ENCODE measurements at places on chromosomes 16 and 17.

DNA sequence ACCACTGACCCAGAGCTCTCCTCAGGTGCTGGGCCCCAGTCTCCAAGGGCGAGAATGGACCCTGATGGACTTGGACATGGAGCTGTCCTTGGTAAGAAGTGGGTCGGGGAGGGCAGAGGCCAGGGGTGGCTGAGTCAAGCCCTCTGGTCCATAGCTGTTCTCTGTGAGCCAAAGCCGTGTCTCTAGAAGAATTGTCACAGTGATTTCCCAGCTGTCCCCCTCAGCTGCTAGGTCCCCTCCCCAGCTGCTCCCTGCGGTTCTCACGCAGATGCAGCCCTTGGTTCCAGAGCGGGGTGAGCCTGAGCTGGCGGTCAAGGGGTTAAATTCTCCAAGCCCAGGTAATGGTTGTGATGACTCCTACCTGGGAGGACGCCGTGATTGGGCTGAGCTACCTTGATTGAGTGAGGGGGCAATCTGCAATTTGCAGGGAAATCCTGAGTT is 1.3 kb upstream of the NOL3 start:
- no peak for DNase-seq

- no peak for DNase-seq
Observed at GRCh38 chr17:30393911-30394867, 15.5 kb downstream of the CPD start.

GRCh38 chr16:68445458-68445857 is 2.9 kb downstream of the SMPD3 start:
- DNase-seq, result no peak

GRCh38 chr17:65293584-65294180 is 156.5 kb downstream of the RGS9 start:
- no peak for DNase-seq

GRCh38 chr16:15690296-15690695 is 40.3 kb downstream of the NDE1 start:
- DNase-seq, result no peak

GRCh38 chr17:49935526-49936210 is 33.3 kb upstream of the DLX4 start:
- DNase-seq, result no peak

- no peak for DNase-seq
Observed at GRCh38 chr16:2476345-2476720, 1.4 kb downstream of the TBC1D24 start.

DNA sequence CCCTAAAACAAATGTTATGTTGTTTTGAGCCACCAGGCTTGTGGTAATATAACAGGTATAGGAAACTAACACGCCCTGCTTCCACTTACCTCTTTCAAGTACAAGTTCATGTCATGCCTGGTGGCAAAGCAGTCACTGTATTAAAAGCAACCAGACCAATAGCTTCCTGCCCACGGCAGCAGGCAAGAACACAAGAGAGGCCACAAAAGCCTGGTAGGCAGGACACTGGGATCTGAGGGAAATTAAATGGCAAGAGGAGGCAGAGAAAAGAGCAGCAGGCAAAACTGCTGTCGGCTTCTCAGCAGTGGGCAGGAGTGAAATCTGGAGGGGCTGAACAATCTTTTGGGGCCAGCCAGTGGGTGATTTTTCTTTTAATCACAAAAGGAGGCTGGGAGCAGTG is 2.2 kb downstream of the CYTH1 start:
- no peak for DNase-seq

DNA sequence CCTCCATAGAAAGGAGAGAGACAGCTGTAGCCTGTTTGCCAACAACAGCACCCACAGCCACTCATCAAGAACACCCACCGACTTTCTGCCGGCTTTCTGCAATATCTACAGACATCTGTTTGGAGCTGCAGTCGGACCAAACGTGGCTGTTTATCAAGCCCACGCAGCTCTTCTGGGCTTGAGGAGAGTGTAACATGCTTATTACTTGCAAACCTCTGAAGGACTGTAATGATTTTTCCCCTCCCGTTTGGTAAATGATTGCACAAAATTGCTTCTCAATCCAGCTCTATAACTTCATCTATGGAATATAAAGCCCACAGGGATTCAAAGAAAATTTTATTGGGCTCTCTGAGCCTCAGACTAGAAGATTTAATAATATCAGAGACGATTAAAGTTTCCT is 100.5 kb downstream of the VAT1L start:
- DNase-seq, result no peak

GRCh38 chr17:50837980-50838954 is 2.9 kb downstream of the WFIKKN2 start:
- DNase-seq, result no peak

- no peak for DNase-seq
Observed at GRCh38 chr17:55265311-55266021, 706 bp downstream of the HLF start.

DNA sequence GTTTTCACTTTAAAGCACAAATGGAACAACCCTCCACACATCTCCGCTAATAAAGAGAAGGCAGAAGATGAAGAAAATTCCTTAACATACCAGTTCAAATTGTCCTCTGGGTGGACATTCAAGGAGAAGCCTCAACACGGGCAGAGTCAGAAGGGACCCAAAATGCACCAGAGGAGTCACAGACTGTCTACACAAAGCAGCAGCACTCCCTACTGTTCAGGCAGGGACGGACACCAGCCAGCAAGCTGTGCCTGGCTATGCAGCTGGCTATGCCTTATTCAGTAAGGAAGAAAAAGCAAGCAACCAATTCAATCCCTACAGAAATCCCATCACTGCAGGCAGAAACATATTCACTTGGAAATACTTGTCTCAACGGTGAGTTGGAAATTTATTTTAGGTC is 8.1 kb downstream of the DNAJC7 start:
- DNase-seq, result no peak

GRCh38 chr16:49615576-49615975 is 240.3 kb downstream of the ZNF423 start:
- no peak for DNase-seq

DNA sequence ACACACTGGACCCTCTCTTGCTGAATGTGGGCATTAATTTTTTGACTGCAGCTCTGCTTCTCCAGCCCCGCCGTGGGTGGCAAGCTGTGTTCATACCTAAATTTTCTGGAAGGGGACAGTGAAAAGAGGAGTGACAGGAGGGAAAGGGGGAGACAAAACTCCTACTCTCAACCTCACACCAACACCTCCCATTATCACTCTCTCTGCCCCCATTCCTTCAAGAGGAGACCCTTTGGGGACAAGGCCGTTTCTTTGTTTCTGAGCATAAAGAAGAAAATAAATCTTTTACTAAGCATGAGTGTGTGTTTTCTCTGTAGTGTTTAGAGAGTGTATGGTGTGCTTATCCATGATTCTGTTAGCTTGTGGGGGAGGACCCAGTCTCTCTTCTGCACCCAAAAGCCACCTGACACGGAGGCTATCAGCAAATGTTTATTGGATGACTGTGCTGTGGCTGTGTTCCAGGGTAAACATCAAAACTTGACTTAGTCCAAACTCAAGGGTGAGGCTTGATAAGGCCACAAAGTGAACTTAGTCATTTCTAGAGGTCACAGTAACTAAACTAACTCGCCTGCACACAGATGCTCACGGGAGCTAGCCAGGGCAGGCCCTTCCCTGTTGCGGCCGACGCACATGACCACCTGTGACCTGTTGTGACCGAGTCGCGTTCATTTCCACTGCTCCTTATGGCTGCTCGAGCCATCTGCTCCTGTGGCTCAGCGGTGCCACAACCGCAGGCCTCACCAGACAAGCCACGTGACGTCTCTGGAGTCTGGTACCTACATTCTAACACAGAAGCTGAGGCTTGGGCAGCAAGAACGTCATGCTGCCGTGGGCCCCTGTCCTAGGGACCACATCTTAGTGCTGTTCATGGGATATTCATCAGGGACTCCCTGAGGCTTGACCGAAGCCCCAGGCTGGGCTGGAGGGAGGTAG is 9.8 kb upstream of the MED11 start:
- no peak for DNase-seq

DNA sequence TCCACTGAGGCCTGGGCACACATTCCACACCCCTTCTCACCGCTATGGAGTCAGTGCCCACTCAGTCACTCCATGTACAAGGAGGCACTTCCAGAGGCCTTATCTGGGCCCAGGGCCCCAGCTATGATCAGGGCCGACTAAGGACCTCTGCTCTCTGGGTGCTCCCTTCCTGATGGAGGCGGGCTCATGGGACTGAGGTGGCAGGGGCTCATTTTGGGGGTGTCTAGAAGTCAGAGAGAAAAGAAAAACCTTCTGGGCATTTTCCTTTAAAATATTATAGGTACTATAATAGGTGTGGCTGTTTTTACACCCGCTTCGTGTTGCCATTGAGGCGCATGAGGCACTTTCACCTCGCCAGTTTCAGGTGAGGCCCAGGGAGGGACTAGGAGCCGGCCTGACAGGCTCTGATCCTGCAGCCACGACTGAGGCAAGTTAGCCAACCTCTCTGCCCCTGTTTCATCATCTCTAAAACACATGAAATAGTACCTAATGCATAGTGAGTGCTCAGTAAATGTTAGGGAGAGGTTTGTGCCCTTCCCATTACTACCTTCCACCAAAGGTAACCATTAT is 14.4 kb downstream of the B9D1 start:
- no peak for DNase-seq

GRCh38 chr16:70421473-70422311 is 17.2 kb downstream of the ST3GAL2 start:
- no peak for DNase-seq

DNA sequence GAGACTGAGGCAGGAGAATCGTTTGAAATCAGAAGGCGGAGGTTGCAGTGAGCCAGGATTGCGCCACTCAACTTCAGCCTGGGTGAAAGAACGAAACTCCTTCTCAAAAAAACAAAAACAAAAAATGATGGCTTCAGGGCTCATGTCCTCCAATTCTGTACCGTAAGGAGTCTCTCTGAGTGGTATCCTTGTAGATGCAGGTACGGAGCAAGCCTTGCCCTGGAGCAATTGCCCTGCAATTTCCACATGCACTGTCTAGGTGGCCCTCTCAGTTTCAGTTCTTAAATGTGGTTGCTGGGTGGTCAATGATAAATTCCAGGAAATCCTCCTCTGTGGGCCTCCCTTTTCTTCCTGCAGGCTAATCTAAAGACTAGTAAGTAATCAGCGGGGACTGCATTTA is 10.6 kb downstream of the TMEM238L start:
- DNase-seq, result no peak

DNA sequence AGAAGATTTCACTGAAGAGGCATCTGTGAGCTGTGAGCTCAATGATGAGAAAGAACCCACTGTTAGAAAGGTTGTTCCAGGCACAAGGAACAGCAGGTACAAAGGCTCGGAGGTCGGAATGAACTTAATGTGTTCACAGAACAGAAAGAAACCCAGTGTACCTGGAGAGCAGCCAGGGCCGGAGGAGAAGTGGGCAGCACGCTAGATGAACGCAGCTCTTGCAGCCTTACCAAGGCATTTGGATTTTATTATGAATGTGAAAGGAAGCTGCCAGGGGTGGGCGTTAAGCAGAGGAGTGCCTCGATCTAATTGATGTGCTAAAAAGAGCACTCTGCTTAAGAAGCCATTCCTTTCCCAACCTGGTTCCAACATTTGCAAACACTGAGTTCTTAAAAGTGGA is 19.0 kb downstream of the EEF2K start:
- DNase-seq, result no peak

- DNase-seq, result peak; percentile 78
Observed at GRCh38 chr17:38867179-38867967, 2.5 kb upstream of the LASP1 start.

DNA sequence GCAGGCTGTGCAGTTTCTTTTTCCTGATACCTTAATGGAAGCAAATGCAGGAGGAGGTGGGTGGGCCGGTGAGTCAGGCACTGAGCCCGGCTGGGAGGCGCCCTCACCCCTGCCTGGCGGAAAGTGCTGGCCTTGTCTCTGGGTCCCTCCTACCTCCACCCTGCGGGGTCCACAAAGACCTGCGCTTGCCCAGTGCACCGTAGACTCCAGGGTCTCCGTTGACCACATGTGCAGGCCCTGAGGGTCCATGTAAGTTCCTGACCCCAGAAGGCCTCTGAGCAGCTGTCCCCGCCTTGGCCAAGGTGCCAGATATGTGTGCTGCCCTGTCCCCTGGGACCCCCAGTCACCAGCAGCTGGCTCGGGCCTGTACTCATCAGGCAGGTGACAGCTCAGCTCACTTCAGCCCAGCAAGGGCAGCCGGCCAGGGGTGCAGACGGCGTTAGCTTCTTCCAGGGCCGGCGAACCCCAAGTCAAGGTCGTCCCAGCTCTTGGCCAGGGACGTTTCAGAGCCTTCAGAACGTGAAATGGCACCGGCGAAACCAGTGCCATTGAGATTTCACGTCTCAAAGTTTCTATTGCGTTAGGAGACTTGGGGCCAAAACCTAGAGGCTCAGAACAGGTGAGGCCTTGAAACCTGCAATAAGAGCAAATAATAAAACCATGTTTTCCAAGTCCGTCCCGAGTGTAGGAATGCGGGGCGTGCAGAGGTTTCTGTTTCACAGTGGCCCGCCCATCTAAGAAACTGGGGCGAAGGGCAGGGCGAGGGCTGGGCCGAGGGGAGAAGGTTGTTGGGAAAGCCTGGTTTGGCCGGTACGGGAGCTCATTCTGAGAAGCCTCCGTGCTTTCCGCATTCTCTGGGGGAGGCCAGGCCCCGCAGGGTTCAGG is 12.1 kb downstream of the METRNL start:
- no peak for DNase-seq

DNA sequence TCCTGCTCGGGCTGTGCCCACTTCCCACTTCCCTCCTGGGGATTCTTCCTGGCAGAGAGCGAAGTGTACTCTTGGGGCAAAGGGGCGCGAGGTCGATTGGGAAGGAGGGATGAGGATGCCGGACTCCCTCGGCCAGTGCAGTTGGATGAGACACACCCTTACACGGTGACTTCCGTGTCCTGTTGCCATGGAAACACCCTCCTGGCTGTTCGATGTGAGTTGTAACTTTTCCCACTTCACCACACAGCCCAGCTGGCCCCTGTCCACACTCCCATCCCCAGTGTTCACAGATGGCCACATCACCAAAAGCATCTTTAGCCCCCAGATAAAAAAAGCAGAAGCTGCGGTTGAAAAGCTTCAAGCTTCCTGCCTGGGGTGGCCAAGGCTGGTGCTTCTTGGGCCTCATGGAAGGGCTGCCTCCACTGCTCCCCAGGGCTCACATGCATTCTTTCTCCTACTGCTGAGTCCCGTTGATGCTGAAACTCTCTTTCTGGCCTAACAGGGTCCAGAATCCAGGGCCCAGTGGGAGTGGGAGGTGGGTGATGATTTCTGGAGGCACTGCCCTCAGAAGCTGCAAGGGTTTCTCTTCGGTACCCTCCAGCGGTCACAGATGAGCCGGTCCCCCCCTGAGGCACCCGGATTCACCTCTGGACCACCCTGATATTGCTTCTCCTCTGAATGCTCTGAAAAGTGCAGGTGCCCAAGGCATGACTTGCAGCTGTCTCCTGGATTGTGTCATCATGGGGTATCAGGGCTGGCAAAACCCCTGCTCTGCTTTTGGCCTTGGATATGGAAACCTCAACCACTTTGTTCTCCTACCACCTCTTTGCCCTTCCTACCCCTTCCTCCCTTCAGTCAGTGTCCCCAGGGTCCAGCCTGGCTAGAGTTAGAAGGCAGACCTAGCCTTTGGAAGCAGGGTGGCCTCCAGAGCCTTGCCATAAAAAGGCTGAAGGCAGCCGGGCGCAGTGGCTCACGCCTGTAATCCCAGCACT is 2.2 kb upstream of the TRAF4 start:
- DNase-seq, result no peak

- no peak for DNase-seq
Observed at GRCh38 chr17:51351890-51352289, 91.5 kb downstream of the UTP18 start.

GRCh38 chr17:78883089-78883532 is 19.9 kb downstream of the CEP295NL start:
- DNase-seq, result no peak

Data from stimulated activated CD4-positive, alpha-beta T cell treated with anti-CD3 and anti-CD28 coated beads, Interleukin-12 subunit alpha, Interleukin-12 subunit beta, amount 100 ng/mL, for 24 hours (primary cell).